GM12878 (cell line): ENCODE measurements at places on chromosomes 16 and 17.

DNA sequence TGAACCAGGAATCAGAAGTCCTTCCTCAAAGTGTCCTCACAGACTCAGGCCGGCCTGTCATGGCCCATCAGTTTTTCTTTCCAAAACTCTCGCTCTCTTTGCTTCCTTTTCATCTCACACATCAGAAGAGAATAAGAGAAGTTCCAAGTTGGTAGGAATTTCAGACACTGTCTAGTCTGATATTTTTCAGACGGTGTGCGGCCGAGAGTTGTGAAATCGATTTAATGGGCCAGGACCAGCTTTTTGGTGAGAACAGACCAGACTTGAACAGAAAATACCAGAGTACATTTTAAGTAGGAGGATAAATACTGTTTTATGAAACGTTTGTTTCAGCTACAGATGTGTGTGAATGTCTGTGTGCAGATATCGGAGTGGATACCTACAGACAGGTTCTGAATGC, 24.8 kb upstream of the RCVRN start:
- DNase-seq = no peak

GRCh38 chr17:33745047-33745760, 452.1 kb upstream of the ASIC2 start:
- no peak for DNase-seq

DNA sequence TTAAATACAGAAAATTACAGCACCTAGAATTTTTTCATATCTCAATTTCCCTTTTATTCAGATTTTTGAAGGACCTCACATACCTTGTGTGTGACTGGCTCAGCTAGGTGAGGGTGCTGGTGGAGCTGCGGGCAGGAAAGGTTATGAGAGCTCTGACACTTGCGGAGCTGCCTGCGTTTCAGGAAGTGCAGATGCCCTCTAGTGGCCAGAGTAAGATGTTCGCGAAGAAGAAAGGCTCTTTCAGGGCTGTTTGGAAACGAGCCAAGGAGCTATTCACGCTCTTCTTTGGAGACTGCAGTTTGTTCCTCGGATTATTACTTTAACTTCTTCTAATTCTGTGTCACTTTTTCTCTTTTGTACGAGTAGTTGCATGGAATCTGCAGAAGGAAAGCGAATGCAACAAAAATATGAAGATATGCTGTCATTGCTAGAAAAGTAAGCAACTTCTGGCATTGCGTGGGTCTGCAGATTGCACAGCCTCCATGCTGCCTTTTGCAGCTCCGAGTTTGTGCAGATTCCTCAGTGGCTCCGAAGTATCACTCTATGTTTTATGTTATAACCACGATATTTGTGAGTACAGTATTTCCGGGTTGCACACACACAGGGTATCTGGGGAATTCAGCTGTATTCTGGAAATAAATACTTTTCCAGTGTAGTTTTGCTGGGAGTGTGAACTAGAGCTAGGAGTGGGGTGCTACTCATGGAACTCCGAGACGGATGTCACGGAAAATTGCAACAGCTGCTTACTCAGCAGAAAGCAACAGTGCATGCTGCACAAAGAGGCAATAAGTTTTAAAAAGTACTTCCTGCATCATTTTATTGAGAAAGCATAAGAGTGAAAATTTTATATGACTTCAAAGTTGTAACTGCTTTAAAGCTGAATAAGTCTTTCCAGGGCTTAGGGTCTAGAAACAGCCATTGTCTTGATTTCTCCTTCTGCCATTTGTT, 46.3 kb downstream of the DNAH9 start:
- DNase-seq = no peak

DNA sequence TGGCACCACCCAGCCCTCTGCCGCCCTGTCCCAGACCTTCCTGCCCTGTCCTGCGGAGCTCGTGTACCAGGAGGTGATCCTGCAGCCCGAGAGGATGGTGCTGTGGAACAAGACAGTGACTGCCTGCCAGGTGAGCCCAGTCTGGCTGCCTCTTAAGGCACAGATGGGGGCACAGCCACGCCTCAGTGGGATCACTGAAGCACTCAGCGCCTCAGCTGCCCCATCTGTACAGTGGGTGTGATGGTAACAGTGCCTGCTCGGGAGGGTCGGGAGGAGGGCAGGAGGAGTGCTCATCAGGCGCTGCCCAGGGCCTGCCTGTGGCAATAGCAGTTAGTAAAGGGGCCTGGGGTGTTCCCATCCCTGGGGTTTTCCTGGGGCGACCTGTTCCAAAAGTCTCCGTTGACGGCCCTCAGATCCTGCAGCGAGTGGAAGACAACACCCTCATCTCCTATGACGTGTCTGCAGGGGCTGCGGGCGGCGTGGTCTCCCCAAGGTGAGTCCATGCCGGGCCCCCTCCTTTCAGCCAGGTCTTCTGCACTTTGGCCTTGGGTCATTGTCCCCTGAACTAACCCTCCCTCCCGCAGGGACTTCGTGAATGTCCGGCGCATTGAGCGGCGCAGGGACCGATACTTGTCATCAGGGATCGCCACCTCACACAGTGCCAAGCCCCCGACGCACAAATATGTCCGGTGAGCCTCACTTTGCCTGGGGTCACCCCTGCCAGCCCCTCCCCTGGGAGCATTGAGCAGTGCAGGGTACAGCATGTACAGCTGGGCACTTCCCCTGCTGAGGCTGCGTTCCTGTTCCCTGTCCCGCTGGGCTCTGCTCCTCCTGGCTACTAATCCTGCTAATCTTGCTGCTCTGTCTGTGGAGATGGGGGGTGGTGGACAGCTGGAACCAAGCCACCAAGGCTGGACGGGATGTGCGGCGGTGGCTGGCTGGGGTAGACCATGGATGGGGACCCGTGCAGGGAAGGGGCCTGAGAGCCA, 4.5 kb upstream of the TCAP start:
- DNase-seq = no peak

DNA sequence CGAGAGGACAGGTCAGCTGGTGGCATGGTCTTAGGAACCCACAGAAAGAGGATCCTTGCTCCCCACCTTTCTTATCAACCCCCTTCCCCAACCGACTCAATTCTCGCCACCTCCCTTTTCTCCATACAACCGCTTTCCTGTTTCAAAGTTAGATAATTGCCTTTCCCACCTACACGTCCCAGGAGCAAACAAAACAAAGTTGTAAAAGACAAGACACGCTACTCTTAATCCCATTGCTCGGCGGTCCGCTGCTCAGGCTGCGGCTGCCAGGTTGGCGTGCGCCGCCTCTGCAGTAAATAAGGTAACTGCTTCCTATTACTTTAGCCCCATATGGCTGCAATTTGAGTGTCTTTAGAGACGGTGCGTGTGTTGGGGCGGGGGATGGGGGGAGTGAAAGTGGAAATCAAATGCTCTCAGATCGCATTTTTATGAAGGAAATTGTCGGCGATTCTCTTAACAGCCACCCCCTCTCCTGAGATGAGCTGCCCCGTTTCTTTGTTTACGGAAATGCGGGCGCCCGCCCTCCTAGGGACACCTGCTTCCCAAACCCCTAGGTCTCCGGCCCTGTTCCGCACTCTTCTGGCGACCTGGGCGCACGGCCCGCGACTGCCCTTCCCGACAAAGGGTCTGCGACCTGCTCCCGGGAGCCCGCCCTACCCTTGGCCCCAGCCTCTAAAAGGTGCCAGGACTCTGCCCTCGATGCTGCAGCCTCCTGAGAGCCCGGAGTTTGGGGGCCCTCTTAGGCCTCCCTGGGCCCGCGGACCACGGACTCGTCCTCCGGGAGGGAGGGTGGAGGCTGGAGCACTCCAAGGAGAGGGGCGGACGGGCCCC, 3.7 kb upstream of the CBX8 start:
- no peak for DNase-seq

DNA sequence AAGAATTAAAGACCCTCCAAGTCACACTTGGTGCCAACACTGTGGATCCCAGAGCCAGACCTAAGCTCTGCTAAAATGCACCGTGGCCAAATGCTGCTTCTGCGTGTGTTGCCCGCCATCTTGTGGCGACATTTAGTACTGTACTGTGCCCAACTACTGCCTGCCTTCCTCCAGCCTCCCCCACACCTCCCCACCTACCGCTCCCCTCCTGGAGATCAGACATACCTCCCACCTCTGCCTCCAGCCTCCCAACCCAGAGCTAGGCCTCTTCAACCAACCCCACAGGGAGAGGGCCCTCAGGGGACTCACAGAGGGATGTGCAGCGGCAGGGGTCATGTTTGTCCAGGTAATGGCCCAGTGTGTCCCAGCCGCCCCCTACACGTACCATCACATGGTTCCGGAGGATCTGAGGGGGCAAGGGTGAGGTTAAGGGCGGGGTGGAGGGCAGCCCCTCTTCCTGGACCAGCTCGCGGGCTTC, 5.5 kb downstream of the GAS2L2 start:
- peak; percentile 17 for DNase-seq

- no peak for DNase-seq
These were observed 6.7 kb downstream of the NR1D1 start for GRCh38 chr17:40093580-40094201.

DNA sequence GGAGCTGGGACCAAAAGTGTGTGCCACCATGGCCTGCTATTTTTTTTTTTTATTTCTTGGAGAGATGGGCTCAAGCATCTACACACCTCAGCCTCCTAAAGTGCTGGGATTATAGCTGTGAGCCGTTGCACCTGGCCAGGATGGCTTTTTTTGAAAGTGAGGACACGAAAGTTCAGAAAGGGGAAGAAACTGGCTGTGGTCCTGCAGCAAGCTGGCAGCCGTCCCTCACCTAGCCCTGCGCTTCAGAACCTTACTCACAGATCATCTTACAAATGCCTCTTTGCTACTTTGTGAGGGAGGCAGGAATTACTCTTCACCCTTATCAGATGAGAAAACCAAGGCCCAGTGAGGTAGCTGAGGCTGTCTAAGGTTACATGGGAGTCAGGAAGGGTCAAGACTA, 4.5 kb upstream of the PPY start:
- DNase-seq = no peak

GRCh38 chr17:15649861-15650421, 30.4 kb upstream of the FBXW10B start:
- DNase-seq = no peak

DNA sequence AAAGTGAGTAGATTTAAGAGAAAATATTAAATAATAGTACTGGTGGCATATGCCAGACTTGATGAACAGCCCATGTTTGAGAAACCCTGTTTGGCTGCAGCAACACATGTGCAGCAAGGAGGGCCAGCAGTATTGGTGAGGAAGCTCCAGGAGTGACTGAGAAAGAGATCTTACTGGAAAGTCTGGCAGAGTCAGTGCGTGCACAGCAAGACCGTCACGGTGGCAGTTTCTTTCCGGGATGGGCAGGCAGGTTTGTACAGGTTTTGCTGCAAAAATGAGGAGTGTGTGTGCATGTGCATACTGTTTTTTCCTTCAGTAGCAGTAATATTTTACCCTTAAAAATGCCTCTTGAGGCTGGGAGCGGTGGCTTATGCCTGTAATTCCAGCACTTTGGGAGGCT, 41.4 kb downstream of the KSR1 start:
- DNase-seq = no peak

- no peak for DNase-seq
These were observed 970 bp downstream of the EPN2 start for GRCh38 chr17:19238167-19238505.

DNA sequence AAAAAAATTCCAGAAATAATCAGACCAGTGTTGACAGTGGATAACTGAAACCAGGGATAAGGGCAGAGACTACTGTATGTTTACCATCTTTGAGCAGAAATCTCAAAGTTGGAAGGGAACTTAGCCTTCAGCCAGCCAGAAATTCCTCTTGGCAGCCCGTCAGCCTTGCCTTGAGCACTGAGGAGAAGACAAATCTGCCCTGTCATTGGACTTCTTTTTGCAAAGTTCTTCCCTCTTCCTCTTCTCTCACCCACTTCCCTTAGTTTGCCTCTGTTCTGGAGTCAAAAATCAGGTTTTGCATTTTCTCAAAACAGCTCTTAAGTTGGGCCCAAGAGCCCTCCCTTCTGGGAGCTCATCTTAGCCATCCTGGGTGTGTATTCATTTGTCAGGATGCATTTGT, 6.2 kb downstream of the TUFM start:
- no peak for DNase-seq

DNA sequence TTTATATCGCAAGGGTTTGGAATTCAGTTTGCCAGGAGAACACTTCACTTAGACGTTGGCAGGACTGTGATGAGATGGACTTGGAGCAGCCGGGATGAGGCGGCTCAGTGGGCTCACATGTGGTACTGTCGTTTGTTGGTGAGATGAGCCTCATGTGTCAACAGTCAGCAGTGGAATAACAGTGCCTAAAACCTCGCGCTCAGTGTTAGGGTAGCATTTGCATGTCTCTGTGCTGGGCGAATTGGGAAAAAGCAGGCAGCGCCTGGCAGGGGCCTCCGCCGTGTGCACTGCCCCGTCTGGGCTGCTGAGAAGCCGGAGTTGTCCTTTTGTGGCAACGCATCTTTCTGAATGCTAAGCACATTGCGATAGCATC, 49.7 kb downstream of the CRISPLD2 start:
- DNase-seq = no peak

GRCh38 chr17:49510720-49511110, 15.6 kb downstream of the NGFR start:
- no peak for DNase-seq

DNA sequence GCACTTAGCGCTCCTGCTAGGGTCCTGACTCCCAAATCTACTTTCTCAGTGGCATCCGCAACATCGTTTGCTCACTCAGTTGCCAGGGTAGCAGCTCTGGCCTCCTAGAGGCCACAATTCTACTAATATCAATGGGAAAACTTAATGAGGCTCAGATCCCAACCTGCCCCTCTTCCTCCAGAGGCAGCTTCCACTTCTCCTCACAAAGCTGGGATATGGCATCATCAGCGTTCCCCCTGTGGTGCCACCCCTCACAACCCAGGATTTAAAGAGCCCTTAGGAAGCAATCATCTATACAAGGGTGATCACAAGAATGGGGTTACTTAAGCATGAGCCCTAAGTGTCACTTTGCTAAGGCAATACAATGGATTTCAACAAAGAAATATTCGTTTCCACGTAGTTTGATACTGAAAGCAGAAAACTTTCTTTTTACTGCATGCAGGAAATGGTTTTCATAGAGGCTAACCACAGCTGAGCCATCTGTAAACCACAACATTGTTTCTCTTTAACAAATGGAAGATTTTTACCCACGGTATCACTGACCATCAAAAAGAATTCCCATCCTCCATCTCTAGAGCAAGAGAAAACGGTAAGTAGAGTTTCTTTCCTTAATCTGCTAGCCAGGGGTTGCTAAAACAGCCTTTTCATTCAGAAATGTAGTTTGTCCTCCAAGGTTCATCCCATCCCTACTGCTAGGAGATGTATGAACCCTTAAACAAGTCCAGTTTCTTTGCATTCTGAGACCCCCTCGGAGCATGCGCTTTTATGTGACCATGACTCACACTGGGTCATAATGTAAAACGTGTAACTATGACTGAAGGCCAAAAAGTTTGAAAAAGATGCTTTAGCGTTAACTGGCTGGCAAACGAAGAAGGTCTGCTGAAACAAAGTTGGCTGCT, 68.3 kb upstream of the BCAR1 start:
- DNase-seq = peak; percentile 78

DNA sequence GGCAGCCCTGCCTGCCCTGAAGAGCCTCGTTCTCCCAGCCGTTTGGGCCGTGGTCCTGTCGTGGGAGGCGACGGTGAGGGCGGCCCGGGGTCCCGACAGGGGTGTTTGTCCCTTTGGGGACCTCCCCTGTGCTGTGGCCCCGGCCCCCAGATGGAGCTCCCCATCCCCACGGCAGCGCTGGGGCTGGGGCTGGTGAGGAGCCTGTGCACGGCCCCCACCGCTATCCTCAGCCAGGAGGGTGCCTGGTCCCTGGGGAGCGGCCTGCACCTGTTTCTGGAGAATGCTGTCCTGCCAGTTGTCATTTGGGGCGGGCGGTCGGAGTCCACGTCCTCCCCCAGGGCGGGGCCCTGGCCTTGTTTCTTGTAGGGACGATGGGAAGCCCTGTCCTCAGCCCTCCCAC, 6.6 kb downstream of the CAPN15 start:
- DNase-seq = no peak
